ENCODE measurements at places on chromosomes 7 and 10. TPM values are rescaled to one million over a fixed set of nuclear protein-coding genes. Genes with fewer than 3 reads are reported as not detected.
A peak's percentile ranks its signal among the peaks of the same experiment; 100 is the strongest.

The KIF20B gene
- total RNA-seq = 1.8 TPM

- H3K4me1 ChIP-seq = peaks cover 4% of the 10 kb centered on the region
- no peak overlapping the region for H3K27ac ChIP-seq
- H3K4me3 ChIP-seq = no peak overlapping the region
- DNase-seq = peak; percentile 63
- no peaks in the 10 kb centered on the region for H3K36me3 ChIP-seq
- no peaks in the 10 kb centered on the region for H3K27me3 ChIP-seq
These were observed 129.8 kb downstream of the CUBN start for GRCh38 chr10:16999665-17000451.

GRCh38 chr7:47406801-47407129 is 175.1 kb downstream of the TNS3 start:
- H3K27ac ChIP-seq = peak overlapping the region; percentile 69
- H3K36me3 ChIP-seq = peaks cover 9% of the 10 kb centered on the region
- H3K4me1 ChIP-seq = peaks cover 44% of the 10 kb centered on the region
- no peaks in the 10 kb centered on the region for H3K27me3 ChIP-seq

GRCh38 chr10:84269773-84270172 is 24.9 kb downstream of the RGR start:
- no peaks in the 10 kb centered on the region for H3K36me3 ChIP-seq
- H3K4me3 ChIP-seq = no peak overlapping the region
- DNase-seq = no peak
- H3K4me1 ChIP-seq = peaks cover 12% of the 10 kb centered on the region

GRCh38 chr10:119343011-119343601 is 135.7 kb downstream of the GRK5 start:
- H3K27ac ChIP-seq = no peak overlapping the region
- no peak for DNase-seq
- H3K36me3 ChIP-seq = peaks cover 4% of the 10 kb centered on the region
- H3K4me3 ChIP-seq = no peak overlapping the region
